Activated T-cell treated with anti-CD3 and anti-CD28 coated beads, Interleukin-2, amount 50 U/mL, for 4 hours (primary cell): ENCODE measurements at places on chromosomes 1 and 21.

DNA sequence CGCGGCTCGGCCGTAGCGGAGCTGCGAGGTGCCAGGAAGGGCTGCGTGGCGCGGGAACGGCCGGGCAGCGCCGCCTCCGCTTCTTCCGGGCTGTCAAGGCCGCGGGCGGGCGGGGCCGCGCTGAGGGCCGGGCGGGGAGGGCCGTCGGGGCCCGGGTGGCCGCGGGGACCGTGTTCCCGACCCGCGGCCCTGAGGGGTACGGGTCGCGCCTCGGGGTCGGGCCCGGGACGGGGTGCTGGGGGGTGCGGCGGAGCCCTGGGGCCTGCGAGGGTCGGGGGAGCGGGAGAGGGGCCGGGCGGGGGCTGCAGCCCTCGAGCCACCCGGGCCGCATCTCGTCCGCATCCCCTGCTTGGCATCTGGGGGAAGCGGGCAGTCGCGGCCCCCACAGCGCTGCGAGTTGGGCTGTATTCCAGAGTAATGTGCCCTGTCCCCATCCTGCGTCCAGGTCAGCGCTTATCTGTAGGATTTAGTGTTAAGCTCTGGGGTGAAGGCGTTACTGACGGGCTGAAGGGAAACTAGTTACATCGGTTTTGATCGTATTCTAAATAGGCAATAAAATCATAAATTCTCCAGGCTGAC lies 379 bp downstream of the RER1 start:
- no peak for DNase-seq

DNA sequence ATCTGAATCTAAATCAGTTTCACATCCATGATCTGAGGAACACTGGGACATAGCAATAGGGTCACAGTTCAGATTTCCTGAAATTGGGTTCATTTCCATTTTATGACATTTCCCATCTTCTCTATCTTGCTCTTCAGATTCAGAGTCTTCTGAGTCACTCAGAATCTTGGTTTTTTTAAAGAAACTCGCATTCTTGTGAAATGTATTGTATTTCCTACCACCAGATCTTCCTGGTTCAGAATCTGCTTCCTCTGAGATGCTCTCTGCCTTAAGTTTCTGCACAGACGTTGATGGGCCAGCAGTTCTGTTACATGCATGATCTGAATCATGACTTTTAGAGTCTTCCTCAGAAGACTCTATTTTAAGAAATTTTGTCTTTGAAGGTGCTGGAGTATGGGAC lies 15.5 kb upstream of the PSMG1 start:
- DNase-seq = no peak

- DNase-seq = no peak
These were observed 179.7 kb upstream of the LRRC7 start for GRCh38 chr1:69388044-69388443.

GRCh38 chr1:44084998-44085675 lies 33.5 kb upstream of the KLF17 start:
- DNase-seq = no peak

DNA sequence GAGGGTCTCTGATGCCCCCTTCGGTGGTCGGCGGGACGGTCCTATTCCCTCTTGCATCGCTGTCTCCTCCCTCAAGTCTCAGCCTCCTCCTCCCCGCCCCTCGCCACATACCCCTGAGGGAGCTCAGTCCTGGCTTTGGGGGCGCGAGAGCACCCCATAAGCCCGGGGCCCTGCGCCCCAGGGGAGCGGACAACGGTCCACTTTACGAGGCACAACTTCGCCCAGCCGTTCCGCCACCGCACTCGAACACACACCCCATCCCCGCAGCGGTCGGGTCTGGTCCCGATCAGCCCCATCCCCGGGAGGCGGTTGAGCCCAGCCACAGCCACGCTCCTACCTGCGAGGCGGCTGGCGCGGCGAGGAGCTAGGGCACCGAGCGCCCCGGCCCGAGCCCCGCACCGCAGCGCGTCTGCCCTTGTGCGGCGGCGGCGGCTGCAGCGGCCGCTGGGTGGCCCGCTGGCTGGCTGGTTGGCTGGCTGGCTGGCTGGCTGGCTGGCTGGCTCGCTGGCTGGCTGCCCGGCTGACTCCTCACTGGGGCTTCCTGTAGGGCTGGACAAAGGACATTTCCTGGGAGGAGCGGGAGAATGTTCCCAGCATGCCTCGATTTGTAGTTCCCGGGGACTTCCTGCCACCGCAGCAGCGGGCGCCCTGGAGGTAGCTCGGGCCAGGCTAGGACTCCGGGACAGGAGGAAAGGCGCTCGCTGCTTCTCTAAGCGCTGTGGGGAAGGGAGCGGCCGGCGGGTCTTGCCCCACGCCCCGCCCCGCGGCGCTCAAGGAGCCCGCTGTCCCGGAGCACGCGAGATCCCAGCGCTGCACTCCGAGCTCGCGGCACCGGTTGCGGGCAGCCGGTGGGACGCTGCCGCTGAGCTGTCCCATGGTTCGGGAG lies at the start of gene ZNF697:
TSS of gene ZNF697 (minus strand) at position 533 of the 886 bp plus-strand sequence. CDS start 22,166 bp downstream, outside the sequence.
- no peak for DNase-seq

DNA sequence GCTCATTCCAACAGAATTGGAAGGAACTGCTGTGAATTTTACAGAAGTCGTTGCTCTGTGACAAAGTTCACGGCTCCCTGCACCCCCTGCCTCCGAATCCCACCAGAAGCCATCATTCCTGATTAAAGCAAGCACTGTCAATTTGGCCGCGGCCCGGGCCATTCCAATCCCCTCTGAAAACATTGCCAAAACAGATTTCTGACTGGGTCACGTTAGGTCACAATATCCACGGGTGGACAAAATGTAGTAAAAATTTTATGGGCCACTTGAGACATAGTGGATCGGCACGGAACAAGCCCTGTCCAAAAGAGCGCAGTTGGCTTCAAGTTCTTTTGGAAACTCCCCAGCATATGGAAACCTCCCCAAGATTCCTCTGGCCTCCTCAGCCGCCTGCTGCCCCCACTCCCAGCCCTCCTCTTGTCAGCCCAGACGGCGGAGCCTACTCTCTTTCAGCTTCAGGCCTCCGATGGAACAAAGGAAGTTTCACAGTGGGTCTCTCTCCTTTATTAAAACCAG lies 67.2 kb upstream of the IFNAR2 start:
- DNase-seq = no peak

DNA sequence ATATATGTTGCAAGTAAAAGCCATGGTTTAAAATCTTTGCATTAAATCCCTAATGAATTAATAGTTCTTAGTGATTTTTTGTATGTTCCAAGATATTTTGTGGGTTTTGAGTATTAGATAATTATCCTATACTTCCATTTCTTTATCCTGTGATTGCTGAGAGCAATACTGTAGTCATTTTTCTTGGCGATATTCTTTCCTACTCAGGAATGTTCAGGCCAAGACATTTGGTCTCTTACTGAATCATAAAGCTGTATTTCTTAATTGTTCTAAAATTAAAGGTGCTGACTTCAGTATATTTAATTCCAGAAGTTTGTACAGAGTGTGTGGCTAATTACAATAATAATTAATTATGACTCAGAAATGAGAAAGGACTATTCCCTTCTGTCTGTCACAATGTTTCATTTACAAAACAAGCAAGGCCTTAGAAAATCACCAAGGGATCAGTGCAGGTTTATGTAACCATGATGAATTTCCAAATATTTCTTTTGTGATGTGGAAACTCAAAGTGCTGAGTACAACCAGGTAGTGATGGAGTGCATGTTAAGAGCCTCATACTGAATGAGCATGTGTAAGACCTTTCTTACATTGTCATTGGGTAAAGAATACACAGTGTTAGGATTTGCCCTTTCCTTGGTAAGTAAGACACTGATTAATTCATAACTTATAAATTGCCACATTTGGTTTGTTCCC lies 161.2 kb downstream of the HMCN1 start:
- no peak for DNase-seq

GRCh38 chr1:187842406-187843165 lies 1013.8 kb downstream of the PLA2G4A start:
- DNase-seq = no peak

GRCh38 chr1:47565676-47566075 lies 127.8 kb downstream of the FOXD2 start:
- no peak for DNase-seq

DNA sequence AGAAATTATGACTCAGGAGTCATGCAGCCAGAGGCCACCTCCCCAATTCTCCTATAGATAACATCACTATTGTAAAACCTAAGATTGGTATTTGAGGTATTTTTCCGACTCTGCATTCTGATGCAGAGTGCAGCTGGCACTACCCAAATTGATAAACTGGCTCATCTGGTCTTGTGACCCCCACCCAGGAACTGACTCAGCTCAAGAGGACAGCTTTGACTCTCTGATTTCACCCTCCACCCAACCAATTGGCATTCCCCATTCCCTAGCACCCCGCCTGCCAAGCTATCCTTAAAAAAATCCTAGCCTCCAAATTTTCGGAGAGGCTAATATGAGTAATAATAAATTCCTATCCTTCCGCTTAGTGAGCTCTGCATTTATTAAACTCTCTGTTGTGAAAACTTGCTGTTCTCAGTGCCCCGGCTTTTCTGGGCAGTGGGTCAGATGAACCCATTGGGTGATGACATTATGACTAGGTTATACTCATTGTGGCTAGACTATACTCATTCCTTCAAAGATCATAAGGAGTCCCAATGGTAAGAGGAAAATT lies 39.4 kb upstream of the EPS15 start:
- DNase-seq = no peak

- DNase-seq = no peak
These were observed 77.4 kb upstream of the BACH1 start for GRCh38 chr21:29221253-29221744.

DNA sequence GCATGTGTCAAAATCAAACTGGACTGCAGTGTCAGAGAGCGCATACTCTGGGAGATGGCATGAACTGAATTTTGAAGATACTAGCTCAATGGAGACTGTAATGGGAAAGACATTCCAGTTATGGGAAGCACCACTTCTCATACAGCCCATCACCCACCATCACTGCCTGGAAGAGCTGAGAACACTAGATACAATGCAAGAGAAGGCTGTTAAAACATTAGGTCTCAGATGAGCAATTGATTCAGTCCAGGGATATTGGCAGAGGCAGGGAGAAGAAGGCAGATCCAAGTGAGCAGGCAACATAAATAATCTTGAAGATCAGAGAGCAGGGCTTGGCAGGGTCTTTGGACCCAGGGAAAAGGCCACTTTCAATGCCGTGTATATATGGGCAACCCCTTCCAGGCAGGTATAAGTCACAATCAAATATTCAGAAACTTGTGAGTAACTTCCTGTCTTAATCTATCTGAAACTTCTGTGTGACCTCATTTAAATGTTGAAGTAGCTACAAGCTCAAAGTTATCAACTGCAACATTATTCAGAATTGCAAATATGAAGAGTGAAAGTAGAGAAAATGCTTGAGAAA lies 290.3 kb upstream of the SGIP1 start:
- no peak for DNase-seq

- no peak for DNase-seq
These were observed 18.8 kb upstream of the COP1 start for GRCh38 chr1:176225911-176226310.

- no peak for DNase-seq
These were observed 9.3 kb downstream of the CHD5 start for GRCh38 chr1:6170742-6171201.

DNA sequence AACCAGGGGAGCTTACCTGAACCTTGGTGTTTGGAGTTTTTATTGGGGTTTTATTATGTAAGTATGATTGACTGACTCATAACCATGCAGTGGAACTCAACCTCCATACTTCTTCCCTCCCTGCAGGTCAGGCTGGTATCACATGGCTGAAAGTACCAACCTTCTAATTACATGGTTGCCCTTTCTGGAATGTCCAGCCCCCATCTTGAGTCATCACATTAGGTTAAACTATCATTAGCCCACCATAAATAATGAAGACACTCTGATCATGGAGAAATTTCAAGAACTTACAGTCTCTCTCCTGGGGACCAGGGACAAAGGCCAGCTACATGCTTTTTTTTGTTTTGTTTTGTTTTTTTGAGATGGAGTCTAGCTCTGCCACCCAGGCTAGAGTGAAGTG lies 19.2 kb upstream of the DPH5 start:
- no peak for DNase-seq

DNA sequence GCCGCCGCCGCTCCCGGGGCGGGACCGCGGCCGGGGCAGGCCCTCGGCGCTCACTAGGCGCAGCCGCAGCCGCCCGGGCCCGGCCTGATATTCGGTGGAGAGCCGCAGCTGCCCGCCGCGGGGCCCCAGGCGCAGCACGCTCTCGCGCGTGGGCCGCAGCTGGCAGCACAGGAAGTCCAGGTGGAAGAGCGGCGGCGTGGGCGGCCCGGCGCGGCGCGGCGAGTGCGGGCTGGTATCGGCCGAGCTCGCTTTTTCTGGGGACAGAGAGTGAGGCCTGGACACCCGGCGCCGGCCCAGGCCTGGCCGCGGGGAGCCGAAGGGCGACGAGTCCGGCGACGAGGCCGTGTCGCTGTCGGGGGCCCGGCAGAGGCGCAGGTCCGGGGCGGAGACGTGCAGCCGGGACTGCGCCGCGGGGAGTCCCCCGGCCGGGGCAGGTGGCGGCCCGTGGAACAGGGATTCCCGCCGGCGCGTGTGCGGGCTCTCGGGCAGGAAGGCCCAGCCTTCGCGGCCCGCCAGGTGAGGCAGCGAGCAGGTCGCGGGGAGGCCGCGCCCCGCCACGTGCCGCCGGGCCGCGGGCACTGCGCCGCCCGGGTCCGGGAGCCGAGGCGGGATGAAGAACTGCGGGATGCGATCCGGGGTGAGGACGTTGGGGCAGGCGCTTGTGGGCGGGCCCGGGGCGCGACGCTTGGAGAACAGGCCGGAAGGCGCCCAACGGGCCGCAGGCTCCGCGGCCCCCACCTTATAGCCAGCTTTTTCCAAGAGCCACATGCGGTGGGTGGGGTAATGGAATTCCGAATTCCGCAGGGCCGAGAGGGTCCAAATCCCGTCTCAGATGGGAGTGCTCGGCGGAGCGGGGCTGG lies 1.2 kb downstream of the C2CD4D start:
- no peak for DNase-seq

GRCh38 chr1:170711682-170712081 lies 47.8 kb downstream of the PRRX1 start:
- no peak for DNase-seq

- DNase-seq = no peak
These were observed 236.9 kb downstream of the TTLL7 start for GRCh38 chr1:83762039-83762365.

GRCh38 chr1:54887665-54888071 lies 673 bp upstream of the DHCR24 start:
- no peak for DNase-seq

- peak; percentile 22 for DNase-seq
These were observed 3.6 kb downstream of the KCNE2 start for GRCh38 chr21:34367320-34367935.

- DNase-seq = no peak
These were observed 4.7 kb downstream of the LGR6 start for GRCh38 chr1:202198366-202198724.

DNA sequence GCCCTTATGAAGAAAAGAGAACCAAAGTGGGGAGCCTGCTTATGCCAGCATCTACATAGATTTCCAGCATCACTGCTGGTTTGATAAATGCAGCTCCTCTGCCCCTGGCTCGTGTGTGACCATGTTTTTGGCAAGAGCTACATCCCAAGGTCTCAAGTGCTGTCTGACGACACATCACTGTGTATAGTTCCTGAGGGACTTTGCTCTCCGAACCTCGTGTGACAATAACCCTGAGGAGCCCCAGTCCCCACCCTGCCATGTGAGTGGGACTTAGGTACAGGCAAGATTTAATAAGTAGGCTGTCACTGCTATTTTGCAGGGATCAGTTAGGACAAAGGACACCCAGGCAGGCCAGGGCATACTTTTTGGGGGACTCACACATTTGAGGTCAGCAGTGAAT lies 28.8 kb upstream of the RERE start:
- no peak for DNase-seq
